ENCODE measurements at places on chromosomes 12 and 14.

GRCh38 chr14:50615056-50615455 is 53.0 kb downstream of the SAV1 start:
- no peak for DNase-seq

GRCh38 chr14:32019276-32019675 is 57.8 kb upstream of the ARHGAP5 start:
- DNase-seq: no peak

DNA sequence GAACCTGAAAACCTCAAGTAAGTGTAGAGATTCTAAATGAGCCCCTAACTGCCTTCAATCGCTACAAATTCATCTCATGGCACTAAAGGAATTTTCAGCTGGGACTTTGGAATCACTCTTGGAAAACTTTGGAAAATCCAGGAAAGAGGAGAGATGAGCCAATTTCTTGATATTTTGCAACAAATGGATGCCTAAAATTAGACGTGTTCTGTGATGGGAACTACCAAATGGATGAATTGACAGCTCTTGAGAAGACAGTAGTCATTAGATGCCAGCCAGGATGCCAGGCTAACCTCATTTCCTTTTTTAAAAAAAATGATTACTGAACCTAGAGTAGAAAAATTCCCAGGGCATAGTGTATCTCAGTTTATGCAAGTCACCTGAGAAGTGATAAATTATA is 78.3 kb downstream of the NPAS3 start:
- DNase-seq: no peak

DNA sequence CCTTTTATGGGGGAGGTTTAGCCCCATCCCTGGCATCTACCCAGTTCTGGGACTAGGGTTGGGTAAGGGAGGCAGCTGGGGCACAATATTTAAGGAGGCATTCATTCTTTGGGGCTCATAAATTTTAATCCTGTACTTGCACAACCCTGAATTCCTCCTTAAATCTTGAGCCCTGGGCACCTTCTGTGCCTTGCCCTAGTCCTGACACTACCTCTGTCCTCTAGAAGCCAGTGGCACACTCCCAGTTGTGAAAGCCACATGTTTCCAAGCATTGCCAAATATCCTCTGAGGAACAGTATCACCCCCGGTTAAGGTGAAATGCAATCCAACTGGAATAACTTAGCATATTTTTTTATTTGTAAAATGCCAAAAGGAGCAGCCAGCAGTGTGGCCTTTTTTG is 36.6 kb downstream of the SLC16A7 start:
- DNase-seq: no peak

GRCh38 chr14:104882325-104882973 is 17.4 kb downstream of the CEP170B start:
- DNase-seq: no peak

- no peak for DNase-seq
Observed at GRCh38 chr12:52819731-52820510, 6.0 kb upstream of the KRT4 start.

- peak; percentile 69 for DNase-seq
Observed at GRCh38 chr12:49671031-49671765, 36.0 kb downstream of the FMNL3 start.

GRCh38 chr12:43008953-43009845 is 419.7 kb upstream of the PRICKLE1 start:
- no peak for DNase-seq

DNA sequence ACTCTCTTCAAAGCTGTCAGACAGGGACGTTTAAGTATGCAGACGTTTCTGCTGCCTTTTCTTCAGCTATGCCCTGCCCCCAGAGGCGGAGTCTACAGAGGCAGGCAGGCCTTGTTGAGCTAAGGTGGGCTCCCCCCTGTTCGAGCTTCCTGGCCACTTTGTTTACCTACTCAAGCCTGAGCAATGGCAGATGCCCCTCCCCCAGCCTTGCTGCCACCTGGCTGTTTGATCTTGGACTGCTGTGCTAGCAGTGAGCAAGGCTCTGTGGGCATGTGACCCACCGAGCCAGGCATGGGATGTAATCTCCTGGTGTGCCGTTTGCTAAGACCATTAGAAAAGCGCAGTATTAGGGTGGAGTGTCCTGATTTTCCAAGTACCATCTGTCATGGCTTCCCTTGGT is 900.4 kb upstream of the MDGA2 start:
- DNase-seq: no peak

DNA sequence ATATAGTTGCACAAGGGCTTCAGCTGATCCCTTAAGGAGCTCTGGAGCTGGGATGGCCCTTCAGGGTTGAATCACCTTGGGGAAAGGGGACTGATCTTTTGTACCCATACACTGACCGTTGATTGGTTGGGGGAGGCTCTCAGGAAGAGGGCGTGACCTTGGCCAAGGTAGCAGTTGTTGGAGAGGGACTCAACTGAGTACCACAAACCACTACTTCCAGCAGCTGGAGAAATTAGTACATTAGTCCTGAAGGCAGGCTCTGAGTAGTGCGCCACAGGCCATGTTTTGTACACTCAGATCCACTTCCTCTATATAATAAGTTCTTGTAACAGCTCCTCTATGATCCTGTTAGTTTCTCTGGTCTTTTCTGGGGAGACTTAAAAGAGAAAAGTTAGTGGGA is 317.6 kb downstream of the CCDC91 start:
- DNase-seq: no peak

- DNase-seq: no peak
Observed at GRCh38 chr12:49108958-49109404, 1.7 kb downstream of the LMBR1L start.
